Head of caudate nucleus (tissue), 42 donors: ENCODE measurements at places on chromosomes 2 and 18.

GRCh38 chr18:76573325-76574025 is 78.4 kb upstream of the ZNF516 start:
- DNase-seq: no peak

GRCh38 chr2:75194184-75194868 is 5.0 kb downstream of the TACR1 start:
- DNase-seq: no peak

DNA sequence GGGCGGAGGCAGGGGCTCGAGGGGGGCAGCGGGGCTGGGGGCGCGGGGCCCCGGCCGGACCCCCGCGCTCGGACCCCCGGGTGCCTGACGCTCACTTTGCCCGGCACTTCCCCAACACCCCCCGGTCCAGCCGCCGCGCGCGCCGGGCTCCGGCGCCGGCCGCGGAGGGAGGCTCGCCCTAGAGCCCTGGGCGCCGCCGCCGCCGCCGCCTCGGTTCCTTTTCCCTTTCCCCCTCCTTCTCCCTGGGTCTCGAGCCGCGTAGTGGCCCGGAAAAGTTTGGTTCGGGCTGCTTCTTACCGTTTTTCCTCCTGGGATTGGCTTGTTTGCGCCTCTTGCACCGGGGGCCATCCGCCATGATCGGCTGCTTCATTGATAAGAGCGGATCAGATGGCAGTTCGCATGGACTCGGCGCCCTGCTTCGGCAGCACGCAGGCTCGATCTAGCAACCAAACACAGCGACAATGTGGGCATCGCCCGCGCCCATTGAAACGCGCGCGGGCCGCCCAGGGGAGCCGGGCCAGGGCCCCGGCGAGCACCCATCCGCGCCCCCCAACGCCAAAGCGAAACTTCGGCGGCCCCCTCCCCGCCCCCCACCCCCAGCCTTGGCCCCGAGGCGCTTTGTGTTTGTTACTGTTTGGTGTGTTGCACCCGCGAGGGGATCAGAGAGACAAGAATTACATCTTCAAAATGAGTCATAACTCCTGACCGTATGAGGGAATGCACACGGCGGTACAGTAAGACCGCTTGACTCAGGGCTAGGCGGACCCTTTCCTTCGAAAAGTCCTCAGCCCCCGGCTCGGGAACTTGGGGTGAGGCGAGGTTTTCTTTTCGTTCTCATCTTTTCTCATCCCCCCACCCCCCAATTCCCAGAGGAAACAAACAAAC is 2.7 kb downstream of the ZEB2 start:
- peak; percentile 47 for DNase-seq

DNA sequence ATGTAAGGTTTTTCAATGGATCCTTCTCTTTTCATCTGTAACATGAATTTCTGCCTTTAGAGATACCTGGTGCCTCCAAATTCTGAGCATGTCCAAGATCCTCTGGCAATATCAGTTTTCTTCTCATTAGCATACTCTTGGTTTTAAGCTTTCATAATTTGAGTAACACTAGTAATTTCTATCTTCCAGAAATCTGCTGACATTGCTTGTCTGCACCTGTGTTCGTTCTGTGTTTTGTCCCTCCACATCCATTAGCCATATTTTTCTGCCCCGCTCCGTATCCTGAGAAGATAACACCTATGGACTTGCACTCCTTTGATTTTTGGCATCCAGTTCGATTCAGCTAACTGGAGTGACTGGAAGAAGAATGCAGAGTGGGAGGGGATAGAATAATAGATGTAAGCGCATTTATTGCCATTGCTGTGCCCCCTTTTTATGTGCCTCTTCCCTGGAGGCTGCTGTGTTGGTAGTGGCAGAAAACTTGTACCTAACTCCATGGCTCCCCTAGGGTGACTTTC is 32.3 kb upstream of the ITSN2 start:
- DNase-seq: no peak

DNA sequence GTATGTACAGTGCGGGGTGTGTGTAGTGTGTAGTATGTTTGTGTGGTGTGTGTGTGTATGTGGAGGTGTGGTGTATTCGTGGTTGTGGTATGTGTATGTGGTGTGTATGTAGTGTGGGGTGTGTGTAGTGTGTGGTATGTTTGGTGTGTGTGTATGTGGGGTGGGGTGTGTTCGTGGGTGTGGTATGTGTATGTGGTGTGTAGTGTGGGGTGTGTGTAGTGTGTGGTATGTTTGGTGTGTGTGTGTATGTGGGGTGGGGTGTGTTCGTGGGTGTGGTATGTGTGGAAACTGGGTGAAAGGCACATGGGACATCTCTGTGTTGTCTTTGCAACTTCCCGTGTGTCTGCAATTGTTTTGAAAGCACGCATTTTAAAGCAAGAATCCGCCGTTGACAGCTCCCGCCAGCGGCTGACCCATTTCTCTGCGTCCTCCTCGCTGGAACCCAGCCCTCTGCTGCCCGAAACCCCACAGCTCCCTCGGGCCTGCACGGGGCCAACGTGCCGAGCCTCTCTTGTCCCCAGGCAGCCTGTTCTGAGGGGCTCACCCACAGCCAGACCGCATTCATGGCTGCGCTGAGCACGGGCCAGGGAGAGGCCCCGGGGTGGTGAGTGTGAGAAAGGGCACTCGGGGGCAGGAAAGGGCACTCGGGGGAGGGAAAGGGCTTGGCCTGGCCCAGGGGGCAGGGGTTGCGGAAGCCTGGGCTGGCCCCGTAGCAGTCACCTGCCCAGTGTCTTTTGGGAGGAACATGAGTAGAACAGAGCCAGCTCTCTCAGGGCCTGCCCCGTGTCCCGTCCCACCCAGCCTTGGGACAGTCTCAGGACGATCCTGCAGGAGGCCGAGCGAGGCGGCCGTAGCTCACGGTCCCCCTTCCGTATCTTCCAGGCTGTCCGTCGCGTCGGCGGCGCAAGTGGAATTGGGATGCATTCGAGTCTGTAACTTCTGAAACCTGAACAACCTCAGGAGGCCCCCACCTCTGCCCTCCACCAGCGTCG is 61.4 kb downstream of the TWIST2 start:
- no peak for DNase-seq

DNA sequence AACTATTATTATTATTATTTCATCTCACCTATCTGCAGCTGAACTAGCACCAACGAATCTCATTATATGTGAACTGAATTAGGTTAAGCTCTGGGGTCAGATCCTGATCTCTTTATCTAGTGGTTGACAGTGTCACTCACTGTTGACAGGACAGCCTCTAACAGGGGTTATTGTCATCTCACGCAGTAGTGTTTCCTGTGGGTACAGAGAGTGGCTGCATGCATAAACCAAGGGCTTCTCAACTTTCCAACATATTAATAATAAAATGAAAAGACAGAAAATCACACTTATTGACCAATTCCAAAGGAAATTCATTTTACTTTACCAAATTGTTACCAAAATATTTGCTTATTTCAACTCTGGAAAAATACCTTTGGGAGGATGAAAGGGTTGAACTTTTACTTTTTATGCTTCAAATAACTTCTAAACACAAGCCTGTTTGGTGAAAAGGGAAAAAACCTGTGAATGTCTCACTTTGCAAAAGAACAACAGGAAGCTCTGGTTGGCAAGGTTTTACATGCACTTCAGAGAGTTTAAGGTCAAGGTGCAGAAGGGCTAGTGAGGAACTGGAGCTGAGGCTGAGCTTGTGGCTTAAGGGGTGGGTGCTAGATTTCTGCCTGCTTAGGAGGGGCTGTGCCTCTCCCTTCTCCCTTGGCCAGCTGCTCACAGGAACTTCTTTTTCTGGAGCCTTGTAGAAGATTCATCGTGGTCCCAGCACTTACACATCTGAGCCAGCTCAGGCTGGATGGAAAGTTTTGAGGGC is 72.6 kb downstream of the CTAGE1 start:
- no peak for DNase-seq

- no peak for DNase-seq
Measured at GRCh38 chr2:220775856-220776488, 796.1 kb downstream of the EPHA4 start.

- peak; percentile 50 for DNase-seq
Measured at GRCh38 chr2:23694058-23695045, 232.6 kb downstream of the ATAD2B start.

- no peak for DNase-seq
Measured at GRCh38 chr2:70807102-70807827, 13.1 kb downstream of the CLEC4F start.

DNA sequence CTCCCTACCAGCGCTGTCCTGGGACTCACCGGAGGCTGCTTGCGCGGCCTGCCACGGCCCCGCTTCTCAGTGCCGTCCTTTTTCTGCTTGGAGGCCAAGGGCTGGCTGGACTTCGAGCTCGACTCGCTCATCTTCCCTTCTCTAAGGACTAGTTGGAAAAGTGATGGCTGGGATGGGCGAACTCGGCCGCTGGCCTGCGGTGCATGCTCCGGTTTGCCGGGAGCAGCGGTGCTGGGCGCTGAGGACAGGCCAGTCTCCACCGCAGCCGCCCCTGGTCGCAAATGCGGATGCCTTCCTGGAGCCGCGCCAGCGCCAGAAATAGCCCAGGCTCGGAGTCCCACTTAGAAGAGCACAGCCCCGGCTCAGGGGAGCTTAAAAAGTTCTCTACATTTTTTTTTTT is 3.1 kb downstream of the C2orf81 start:
- no peak for DNase-seq

GRCh38 chr2:10171006-10171800 is 48.7 kb downstream of the RRM2 start:
- no peak for DNase-seq

DNA sequence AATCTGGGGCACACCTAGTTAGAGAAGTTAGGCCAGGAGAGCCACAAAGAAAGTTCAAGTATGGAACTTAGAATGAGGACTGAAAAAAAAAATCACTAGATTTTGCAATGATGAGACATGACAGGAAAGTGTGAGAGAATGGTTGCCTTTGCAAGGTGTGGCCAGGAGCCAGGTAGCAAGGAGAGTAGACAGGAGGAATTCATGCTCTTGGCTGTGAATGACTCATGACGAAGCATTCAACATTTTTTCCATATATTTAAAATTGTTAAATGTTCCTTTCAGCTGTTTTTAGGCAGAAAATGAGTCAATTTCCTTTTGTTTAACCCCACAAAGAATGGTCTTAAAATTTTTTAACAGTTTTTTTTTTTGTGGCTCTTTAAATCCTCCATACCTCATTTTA is 636.9 kb downstream of the PLCL1 start:
- no peak for DNase-seq

GRCh38 chr2:152693033-152693432 is 24.2 kb downstream of the PRPF40A start:
- DNase-seq: no peak

DNA sequence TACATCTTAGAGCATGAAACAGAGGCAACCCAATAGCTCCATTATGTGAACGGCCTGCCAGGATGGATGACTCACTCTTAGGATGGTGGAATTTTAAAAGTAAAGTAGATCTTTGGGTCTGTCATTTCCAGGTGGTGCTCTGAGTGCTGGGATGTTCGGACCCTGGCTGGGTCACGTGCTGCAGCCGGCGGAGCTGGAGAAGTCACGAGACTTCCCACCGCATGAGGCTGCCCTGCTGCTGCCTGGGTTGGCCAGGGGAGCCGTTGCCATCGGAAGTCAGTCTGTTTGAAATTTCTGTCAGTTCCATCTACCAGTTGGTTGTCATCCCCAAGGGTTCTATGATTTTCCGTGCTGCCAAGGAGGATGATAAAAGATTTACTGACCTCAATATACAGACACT is 93.3 kb upstream of the ALKAL2 start:
- DNase-seq: no peak

GRCh38 chr2:26033270-26033817 is 540 bp upstream of the RAB10 start:
- DNase-seq: peak; percentile 66

- DNase-seq: peak; percentile 49
Measured at GRCh38 chr2:59182249-59182648, 941.1 kb upstream of the FANCL start.

DNA sequence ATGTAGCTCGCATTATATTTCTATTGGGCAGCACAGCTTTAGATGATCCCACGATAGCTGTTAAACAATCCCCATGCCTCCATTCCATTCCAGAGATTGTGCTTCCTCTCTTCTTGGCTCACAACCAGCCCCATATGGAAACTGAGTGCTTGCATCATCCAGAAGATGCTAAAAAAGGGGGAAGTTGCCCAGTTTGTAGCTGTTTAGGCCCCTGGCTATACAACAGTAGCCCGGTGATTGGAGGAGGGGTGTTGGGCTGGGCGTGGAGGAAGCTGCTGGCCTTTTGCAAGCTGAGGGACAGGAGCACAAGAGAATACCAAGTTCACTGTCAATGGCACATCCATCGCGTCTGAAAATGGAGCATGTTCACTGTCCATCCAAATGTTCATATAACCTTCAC is 360.2 kb downstream of the ALK start:
- no peak for DNase-seq

GRCh38 chr18:10349561-10349960 is 104.9 kb upstream of the APCDD1 start:
- DNase-seq: no peak

- DNase-seq: peak; percentile 39
Measured at GRCh38 chr18:26227051-26227670, 916 bp downstream of the TAF4B start.

GRCh38 chr2:43102366-43103092 is 123.9 kb downstream of the ZFP36L2 start:
- no peak for DNase-seq

GRCh38 chr18:45227001-45227742 is 388.1 kb upstream of the SLC14A2 start:
- no peak for DNase-seq

DNA sequence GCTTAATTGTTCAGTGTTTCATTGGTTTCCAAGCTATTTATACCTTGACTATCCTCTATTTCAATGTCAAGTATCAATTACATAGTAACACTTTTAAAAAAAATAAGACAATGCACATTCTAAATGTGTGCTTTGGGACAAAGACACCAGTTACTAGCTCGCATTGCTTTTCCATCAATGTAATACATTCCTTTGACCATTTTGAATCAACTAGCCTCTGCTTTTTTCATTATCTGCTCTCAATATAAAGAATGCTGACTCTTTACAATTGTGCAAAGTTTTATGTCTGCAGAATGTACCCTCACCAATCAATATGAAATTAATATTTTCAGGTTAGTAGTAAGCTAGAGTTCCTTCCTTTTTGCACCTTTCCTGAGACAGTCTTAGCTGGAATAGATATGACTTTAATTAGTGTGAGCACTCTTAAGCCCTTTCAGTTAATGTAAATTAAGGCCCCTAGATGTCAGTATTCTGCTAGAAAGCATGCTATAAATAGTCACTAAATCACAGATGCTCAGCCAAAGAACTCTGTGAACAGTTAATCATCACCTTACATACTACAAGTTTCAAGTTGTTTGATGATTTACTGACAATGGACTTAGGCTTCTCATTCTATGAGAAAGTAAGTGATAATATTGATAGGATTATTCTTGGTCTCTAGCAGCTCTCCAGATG is 413.6 kb downstream of the PTH2R start:
- no peak for DNase-seq

DNA sequence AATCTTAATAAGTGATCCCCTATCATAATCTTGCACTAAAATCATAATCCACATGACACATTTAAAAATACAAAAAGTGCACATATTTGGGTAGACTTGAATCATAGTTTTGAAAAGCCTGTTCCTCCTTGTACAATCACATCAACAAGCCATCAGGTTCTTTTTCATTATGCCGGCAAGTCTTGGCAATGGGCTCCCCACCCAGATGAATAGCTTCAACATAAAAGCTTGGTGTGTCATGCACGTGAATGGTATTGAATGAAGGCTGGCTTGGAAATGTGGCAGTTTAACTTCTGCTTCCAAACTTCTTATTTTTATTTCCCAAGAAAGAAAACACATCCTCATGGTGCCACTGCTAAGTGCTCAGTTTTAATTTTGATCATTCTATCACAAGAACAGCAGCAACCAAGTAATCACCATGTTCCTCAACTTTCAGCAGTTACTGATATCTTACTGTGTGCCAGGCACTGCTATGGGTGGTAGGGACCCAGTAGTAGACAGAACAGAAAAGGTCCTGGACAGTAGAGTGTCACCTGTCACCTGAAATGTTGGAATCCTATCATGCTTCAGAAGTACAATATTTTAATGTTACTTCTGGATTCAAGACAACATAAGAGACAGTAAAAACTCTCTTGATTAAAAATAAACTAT is 89.9 kb downstream of the AP1S3 start:
- no peak for DNase-seq
